ENCODE measurements at places on chromosomes 4 and X. TPM values are rescaled to one million over a fixed set of nuclear protein-coding genes. Genes with fewer than 3 reads are reported as not detected.

Gene TTC29
- total RNA-seq, result not detected

Gene SLC30A9
- 33.5 TPM for total RNA-seq

Gene KIF4A
- 32.2 TPM for total RNA-seq

Gene CNGA2
- not detected for total RNA-seq

Gene TAPT1
- total RNA-seq, result 37.6 TPM

Gene PRDM5
- total RNA-seq, result not detected

Gene ACTRT1
- not detected for total RNA-seq

Gene ANKRD50
- total RNA-seq, result 0.39 TPM

Gene GASK1B
- not detected for total RNA-seq

Gene SMIM43
- not detected for total RNA-seq
